Activated T-cell treated with anti-CD3 and anti-CD28 coated beads, Interleukin-2, amount 50 U/mL, for 72 hours (primary cell): ENCODE measurements at places on chromosomes 2 and 18. TPM values are rescaled to one million over a fixed set of nuclear protein-coding genes. Genes with fewer than 3 reads are reported as not detected.
A peak's percentile ranks its signal among the peaks of the same experiment; 100 is the strongest.

- no peak for DNase-seq
Observed at GRCh38 chr2:234324116-234324515, 172.8 kb downstream of the ARL4C start.

The MYO5B gene
- 0.39 TPM for total RNA-seq

DNA sequence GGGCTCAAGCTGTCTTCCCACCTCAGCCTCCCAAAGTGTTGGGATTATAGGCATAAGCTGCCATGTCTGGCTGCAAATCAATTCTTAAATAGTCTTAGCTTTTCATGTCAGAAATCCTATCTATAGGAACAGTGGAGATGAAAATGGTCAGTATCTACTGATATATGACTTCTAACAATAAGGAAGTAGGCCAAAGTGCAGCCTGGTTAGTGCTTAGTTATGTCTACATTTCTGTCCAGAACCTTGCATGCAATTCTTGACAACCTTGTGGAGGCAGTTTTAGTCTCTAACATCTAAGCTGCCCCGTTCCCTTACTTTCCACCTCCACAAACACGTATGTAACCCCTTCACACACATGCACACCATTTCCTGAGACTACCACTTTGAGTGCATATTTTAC lies 169.2 kb upstream of the SPATS2L start:
- DNase-seq, result no peak

DNA sequence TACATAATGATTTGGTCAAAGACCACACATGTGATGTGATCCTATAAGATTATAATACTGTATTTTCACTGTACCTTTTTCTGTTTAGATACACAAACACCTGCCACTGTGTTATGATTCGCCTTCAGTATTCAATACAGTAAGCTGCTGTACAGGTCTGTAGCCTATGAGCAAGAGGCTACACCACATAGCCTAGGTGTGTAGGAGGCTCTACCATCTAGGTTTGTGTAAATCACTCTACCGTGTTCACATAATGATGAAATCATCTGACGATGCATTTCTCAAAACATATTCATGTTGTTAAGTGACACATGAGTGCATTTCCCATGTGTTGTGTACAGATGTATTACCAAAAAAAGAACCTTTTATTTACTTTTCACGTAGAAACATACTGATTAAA lies 74.5 kb downstream of the USP40 start:
- no peak for DNase-seq

GRCh38 chr2:43636621-43637020 lies 439 bp upstream of the PLEKHH2 start:
- peak; percentile 22 for DNase-seq

DNA sequence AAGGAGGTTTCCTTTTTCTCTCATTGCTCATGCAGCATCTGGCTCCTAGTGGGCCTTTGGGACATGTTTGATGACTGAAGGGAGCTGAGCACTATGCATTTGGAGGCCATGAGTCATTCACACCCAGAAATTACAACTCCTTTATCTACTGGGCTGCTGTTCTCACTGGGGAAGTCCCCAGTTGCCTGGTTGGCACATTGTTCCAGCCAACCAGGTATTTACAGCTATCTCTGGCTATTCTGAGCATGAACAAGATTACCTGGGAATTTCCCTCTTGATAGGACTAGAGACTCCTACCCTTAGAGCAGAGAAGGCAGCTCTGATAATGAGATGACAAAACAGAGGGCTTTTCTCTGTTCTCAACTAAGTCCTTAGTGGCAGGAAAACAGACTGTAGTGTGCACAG lies 206.5 kb downstream of the SETBP1 start:
- peak; percentile 58 for DNase-seq

The CEP76 gene
- total RNA-seq, result 15.5 TPM

The BOLL gene
- total RNA-seq, result not detected

DNA sequence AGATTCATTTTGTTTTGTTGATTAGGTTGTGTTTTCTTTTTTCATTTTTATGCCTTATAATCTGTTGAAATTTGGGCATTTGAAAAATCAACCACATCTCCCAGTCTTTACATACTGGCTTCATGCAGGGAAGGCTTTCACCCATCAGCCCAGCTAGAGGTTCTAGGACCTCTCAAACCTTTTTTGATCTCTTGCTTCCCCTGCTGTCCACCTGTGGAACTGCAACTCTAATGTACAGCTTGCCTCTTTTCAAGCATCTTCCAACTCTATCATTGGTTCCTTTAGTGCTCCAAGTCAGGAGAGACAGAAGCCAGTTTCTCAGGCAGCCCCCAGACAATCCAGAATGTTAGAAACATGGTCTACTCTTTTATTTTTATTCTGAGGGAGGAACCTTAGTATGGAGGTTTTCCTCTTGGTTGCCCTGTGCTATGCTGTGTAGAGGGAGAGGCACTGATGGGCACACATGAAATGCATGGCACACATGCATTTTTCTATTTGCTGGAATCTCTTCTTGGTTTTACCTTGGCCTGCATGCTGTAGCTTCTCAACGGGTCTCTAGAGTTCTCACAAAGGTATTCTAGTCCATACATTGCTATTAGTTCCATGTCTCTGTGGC lies 107.2 kb upstream of the L3MBTL4 start:
- peak; percentile 13 for DNase-seq

GRCh38 chr2:212427638-212428037 lies 111.0 kb downstream of the ERBB4 start:
- no peak for DNase-seq

The UPP2 gene
- not detected for total RNA-seq

The ANKRD30BL gene
- total RNA-seq, result not detected

DNA sequence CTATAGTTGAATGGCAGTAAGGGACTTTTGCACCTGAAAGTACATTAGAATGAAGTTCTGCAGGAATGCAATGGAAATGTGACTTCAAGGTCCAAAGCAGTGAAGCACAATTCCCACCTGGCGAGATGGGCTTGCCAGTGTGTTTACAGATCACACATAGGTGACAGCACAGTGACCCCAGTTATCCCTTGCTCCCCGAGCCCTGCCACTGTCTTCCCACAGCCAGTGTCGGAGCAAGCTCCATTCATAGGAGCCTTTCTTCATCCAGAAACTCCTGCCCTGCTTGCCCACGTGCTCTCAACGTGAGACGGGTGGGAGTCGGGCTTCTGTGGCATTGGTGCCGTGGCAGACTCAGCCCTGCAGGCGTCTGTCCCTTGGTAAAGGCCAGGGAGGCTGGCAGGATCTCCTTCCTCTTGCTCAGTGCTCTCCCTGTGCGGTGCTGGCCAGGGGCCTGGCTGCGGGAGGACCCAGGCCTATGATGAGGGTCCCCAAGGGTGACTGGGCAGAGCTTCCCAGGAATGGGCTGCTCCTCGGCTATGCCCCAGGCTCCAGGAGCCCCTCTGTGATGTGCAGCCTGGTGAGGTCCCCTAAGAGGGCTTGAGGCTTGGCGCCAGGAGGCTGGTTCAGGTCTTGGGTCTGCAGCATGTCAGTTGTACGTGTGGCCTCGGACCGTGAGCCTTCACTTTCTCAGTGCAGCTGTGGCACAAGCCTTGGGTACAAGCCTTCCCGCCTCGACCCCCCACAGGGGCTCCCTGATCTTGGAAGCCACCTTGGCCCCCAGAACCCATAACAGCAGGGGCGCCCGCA lies 40.2 kb downstream of the SNED1 start:
- DNase-seq, result no peak
